Hindlimb muscle (tissue), 1 donor: ENCODE measurements at places on chromosomes 4 and X. TPM values are rescaled to one million over a fixed set of nuclear protein-coding genes. Genes with fewer than 3 reads are reported as not detected.

DNA sequence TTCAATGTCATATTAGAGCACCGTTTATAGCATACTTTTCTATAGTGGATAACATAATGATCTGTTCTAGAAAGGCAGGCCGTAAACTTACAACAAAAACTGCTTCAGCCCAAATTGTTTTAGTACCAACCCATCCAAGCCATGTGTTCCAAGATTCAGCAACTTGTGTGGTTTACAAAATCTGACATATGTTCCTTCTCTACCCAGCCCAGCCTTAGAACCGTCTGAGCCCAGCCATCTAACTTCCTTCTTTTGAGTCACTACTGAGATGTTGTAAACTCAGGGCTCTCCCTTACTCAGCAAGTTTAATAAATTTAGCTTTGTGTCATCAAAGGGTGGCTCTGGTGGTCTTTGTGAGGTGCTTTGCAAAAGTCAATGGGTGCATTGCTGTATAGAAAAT, 32.4 kb upstream of the REPS2 start:
- no peak for DNase-seq

- DNase-seq: no peak
Observed at GRCh38 chrX:67917421-67918010, 373.7 kb downstream of the AR start.

DNA sequence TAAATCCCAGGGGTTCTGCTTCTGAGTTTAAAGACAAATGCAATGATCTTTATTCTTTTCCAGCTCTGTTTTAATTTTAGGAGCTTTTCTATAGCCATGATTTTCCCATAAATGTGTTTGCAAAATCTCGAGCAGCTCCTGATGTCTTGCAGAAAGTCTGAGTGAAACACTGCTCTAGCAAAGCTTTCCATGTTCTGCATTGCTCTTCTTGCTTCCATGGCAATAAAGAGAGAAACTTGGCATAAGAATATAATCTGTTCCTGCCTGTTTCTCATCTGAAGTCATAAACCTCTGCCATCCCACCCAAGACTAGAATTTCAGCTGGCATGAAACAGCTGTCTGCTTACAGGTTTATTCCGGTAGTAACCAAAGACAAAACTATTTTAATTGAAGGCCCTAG, 254.5 kb downstream of the SPRY1 start:
- peak; percentile 76 for DNase-seq

BEND2 gene
- not detected for polyA plus RNA-seq

EPGN gene
- polyA plus RNA-seq: not detected
